T follicular helper cell (primary cell): ENCODE measurements at places on chromosomes 13 and 19.

DNA sequence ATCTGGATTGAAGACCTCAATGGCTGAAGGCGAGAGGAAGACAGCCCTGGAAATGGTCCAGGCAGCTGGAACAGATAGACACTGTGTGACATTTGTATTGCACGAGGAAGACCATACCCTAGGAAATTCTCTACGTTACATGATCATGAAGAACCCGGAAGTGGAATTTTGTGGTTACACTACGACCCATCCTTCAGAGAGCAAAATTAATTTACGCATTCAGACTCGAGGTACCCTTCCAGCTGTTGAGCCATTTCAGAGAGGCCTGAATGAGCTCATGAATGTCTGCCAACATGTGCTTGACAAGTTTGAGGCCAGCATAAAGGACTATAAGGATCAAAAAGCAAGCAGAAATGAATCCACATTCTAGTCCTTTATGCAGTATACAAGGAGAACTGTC, 1.2 kb downstream of the POLR1D start:
- DNase-seq, result no peak

GRCh38 chr19:46115396-46116106, 8.9 kb downstream of the IGFL3 start:
- DNase-seq, result no peak

DNA sequence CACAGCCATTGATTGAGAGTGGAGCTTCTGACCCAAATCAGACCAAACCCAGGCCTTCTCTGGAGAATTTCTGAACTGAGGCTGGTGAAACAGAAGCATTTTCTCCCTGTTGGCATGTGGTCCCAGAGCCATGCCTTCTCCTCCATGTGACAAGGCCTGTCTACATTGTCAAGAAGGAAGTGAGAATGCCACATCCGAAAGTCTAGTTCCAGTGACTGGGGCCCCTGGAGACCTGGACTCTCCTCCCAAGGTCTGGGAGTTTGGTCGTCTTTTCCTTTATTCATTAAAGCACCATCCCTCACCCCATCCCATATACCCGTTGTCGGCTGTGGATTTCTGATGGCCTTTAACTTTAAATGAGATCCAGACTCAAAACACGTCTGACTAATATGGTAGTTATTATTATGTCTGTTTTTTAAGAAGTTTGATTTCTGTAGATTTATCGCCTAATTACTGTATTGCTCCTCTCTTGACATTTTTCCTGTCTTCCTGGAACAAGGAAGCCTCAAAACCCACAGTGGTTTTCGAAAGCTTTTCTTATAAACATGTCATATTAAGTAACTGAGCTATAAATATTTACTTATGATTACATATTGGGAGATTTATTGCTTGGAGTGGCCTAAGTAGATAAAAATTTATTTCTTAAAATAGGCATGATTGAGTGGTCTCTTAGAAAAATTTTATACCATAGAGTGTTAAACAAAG, 128.3 kb upstream of the FRY start:
- DNase-seq, result no peak

- no peak for DNase-seq
Observed at GRCh38 chr13:51825165-51825592, 19.8 kb downstream of the TMEM272 start.

DNA sequence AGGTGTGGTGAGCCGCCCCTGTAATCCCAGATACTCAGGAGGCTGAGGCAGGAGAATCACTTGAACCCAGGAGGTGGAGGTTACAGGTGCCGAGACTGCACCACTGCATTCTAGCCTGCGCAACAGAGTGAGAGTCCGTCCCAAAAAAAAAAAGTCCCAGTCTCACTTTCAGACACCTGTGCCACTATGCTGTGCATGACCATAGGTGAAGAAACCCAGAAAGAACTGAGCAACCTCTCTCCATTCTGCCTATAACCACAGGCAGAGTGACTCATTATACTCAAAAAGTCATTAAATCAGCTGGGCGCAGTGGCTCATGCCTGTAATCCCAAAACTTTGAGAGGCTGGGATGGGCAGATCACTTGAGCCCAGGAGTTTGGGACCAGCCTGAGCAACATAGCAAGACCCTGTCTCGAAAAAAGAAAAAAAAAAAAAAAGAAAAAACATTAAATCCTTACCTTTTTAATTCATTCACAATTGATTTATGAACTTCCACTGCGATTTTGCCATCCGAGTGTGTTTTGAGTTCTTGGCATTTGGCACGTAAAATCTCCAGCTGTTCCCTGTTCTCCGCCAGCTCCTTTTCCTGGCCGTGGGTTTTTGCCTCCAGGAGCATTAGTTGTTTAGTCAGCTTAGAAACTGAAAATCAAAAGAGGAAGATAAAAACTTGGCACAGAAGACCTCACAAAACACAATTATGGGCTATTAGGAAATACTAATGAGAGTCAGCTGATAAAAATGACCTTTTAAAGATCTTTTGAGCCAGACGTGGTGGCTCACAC, 45.5 kb upstream of the SLC7A9 start:
- DNase-seq, result no peak

GRCh38 chr19:40453151-40453735, 9.1 kb upstream of the SERTAD3 start:
- no peak for DNase-seq

- DNase-seq, result no peak
Observed at GRCh38 chr13:112706171-112706570, 16.3 kb downstream of the ATP11A start.

- DNase-seq, result no peak
Observed at GRCh38 chr13:58633226-58633625, 1001.7 kb downstream of the PCDH17 start.

DNA sequence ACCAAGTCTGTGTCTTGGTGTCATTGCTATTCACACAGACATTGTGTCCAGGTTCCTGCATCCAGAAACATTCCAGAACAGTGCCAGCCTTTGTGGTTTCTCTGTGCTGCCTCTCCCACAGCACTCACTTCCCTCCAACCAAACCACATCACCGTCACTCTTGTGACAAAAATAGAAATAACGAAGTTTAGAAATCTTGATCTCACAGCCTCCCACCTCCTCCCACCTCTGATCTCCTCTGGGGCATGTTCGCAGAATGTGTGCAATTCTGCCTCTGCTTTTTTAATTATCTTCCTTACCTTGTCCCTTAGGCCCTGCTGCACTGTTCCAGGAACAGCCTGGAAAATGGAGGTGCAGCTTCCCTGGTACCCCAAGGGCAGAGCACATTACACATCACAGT, 8.7 kb upstream of the SERPINE3 start:
- no peak for DNase-seq

GRCh38 chr13:50955798-50956197, 46.2 kb downstream of the RNASEH2B start:
- DNase-seq, result no peak

- DNase-seq, result peak; percentile 85
Observed at GRCh38 chr19:29672933-29673336, 7.7 kb downstream of the PLEKHF1 start.

GRCh38 chr19:8593931-8594330, 16.6 kb downstream of the ADAMTS10 start:
- DNase-seq, result no peak

- DNase-seq, result no peak
Observed at GRCh38 chr13:48750588-48751383, 97.1 kb downstream of the CYSLTR2 start.

DNA sequence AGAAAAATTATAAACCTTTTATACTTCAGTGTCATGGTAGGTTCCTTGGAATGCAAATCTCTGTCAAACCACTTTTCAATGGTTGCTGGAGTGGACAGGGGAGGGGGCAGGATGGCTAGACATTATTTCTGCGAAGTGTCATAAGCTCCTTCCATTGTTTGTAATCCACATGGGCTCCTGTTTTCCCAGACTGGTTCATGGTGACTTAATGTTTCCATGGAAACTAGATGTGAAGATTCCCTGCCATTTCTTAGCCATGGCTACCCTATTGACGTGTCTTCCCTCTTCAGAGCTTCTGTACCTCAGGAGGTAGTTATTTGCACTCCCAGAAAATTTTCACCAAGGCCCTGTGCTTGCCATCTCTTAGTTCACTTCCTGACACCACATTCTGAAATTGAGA, 95.3 kb downstream of the UFM1 start:
- DNase-seq, result no peak

DNA sequence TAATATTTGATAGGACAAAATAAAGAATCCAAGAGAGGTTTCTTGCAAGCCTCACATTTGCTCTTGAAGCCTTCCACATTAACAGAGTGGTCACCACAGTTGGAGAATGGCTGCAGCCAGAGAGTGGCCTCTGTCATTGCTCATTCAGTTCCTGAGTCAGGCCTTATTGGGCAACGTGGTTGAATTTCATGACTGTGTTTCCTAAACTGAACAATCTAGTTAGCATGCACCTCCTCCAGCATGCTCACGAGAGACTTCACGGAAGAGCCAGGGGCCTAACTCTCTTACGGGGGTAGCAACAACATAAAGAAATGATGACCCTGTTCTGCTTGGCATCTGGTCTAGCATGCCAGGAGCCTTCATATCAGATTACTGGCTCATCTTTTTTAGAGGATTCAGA, 9.6 kb upstream of the UBL3 start:
- no peak for DNase-seq

GRCh38 chr13:72379581-72379980, 347.8 kb downstream of the MZT1 start:
- no peak for DNase-seq

DNA sequence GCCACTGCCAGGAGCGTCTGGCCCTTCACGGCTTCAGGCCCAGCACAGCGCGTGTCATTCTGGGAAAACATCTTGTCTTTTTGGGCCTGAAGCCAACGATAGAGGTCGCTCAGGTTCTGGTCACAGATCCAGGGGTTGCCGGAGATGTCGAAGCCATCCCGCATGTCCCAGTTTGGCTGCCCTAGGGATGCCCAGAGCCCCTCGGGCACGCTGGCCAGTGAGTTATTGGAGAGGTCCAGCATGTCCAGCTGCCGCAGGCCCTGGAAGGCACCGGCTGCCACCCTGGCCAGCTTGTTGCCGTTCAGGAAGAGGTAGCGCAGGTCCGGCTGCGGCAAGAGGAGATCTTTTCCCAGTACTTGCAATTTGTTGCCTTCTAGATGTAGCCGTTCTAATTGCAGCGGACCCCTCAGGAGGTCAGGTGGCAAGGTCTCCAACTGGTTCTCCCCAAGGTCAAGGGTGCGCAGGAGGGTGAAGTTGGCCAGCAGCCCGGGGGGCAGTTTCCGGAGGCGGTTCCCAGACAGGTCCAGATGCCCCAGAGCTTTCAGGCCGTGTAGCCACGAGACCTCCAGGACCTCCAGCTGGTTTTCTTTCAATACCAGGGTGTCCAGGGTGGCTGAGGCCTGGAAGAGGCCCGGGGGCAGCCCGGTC, 1.8 kb downstream of the LRG1 start:
- no peak for DNase-seq

- no peak for DNase-seq
Observed at GRCh38 chr19:33405254-33405552, 31.7 kb downstream of the CEBPG start.

- peak; percentile 31 for DNase-seq
Observed at GRCh38 chr19:4866595-4867424, 657 bp downstream of the PLIN3 start.

DNA sequence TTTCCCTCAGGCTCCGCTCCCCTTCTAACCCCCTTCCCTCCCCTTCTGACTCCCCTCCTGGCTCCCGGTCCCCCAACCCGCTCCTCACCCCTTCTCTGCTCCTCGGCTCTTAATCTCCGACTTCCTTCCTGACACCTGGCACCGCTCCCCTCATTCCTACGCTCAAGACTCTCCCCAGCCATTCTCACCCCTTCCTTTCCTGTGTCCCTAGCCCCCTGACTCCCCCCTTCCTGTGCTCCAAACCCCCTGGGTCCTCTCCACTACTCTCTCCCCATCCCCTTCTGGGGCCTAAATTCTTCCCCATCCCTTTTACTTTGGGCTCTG, 658 bp downstream of the CLPP start:
- DNase-seq, result no peak

DNA sequence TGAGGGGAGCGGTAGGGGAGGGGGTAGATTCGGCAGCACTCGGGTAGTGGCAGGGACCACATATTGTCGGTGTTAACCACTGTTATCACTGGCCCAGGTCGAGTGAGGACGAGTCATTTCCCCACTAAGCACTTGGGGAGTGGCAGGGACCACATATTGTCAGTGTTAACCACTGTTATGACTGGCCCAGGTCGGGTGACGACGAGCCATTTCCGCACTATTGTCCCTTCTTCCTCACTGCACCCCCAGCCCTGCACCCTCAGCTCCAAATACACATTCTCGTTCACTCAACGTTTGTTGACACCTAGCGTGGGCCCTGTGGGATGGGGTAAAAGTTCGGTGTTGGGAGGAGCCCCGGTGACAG, 467 bp upstream of the CLN5 start:
- DNase-seq, result peak; percentile 55
